GM13977 (cell line): ENCODE measurements at places on chromosomes 7 and 10.

- DNase-seq, result no peak
Observed at GRCh38 chr10:64486149-64486548, 964.9 kb downstream of the REEP3 start.

DNA sequence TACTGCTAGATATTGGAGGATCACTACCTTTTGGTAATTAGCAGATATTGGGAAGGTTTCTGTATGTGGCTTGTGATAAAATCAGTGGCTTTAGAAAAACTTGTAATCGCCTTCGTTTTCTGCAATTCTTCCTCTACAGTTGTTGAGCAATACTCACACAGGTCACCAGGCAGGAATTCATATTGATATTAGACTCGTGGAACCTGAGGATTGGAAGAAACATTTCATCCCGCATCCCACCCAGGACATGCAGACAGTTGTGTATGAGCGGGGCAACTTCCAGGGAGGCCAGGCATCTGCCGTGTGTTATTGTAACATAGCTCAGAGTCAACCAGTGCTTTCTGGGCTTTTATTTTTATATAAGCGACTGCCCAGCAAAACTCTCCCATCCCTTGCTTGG lies 821.3 kb downstream of the LRMDA start:
- no peak for DNase-seq

GRCh38 chr10:133166828-133167692 lies 7.0 kb downstream of the KNDC1 start:
- DNase-seq, result no peak

DNA sequence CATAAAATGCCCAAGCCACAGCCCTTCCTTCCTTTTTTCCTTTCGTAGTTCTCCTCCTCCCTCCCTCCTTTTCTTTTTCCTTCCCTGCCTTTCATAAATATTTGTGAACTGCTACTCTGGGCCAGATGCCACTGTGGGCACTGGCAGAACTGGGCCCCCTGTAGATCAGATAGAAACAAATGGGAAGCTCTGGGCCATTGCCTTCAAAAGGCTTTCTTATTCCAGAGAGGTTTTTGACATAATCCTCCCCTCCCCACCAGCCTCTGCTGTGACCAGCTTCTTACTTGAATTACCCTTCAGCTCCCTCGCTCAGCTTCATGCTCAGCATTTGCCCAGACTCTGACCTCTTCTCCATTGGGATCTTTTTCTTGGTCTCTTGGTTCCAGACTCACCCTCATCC lies 886.8 kb downstream of the LRMDA start:
- DNase-seq, result no peak

DNA sequence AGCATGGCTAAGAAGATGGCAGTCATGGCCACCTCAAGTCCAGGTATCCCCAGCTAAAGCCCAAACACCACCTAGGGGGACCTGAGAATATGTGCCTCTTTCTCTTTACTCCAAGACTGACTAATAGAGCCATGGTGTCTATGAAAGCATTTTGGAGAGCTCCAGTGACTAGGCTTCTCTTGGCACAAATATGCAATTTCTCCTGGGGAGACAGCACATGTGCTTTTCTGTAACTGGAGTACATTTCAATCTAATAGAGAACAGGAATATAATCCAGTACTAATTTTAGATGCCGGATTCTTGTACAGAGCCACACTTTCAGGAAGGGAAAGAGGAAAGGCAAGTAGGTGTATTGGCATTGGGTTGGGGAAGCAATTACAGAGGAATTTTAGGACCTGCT lies 260.1 kb downstream of the BMPER start:
- no peak for DNase-seq

GRCh38 chr7:130998993-130999602 lies 265.1 kb upstream of the KLF14 start:
- DNase-seq, result no peak

- no peak for DNase-seq
Observed at GRCh38 chr7:112437072-112437471, 13.2 kb upstream of the IFRD1 start.

DNA sequence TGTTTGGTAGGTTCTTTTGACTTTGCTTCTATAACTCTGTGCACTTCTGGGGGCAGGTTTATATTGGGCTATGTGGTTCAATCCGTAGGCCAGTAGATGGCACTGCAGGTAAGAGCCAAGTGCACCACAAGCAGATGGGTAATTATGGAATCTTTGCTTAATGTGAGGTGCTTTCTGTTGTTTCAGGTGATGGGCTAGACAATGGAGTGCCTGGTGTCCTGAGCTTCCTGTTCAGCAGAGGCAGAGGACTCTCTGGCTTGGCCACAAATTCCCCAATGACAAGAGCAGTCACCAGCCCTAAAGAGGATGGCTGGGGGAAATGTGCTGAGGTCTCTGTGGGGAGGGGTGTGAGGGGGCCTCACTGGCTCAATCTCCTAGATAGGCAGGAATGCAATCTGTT lies 455.0 kb downstream of the CCSER2 start:
- DNase-seq, result peak; percentile 45

GRCh38 chr7:37065779-37066271 lies 341.5 kb upstream of the AOAH start:
- no peak for DNase-seq

GRCh38 chr7:135914346-135914745 lies 62.8 kb downstream of the MTPN start:
- no peak for DNase-seq

GRCh38 chr7:50164559-50165170 lies 71.6 kb upstream of the ZPBP start:
- DNase-seq, result no peak

DNA sequence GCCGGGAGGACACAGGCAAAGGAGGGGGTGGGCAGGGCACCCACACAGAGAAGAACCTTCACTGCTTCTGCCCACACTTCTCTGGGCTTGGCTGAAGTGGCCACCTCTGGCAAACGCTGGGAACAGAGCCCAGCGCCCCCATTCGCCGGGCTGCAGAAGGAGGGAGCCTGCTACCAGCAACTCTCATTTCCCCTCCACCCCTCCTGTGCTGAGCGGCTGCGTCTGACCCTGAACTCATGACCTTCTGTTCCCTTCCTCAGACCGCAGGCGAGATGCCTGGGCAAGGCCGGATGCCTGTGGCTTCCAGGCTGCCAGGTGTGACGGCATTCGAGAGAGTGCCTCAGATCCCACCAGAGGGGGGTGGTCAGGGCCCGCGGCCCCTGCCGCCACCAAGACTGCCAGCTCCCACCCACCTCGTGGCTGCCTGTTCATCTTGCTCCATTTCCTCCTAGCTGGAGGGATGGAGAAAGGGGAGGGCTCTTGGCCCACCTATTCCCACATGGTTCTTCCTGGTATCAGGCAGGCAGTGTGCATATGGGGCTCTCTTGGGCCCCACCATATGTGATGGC lies 19.8 kb downstream of the DNAJB12 start:
- peak; percentile 69 for DNase-seq

DNA sequence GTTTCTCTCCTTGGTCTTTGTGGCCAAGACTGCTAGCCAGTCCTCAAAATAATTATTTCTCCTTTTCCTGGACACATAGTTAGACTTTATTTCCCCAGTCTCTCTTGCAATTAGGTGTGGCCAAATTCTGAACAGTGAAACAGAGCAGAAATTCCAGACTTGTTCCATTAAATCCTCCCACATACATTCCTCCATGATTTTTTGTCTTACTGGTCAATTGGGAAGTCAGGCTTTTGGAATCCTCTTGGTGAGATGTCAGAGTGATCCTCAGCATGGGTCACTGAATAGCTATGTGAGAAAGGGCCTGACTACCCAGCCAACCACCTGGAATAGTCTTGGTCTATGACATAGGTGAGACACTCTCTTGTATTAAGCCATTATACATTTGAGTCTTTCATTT lies 164.2 kb downstream of the DGKI start:
- no peak for DNase-seq

DNA sequence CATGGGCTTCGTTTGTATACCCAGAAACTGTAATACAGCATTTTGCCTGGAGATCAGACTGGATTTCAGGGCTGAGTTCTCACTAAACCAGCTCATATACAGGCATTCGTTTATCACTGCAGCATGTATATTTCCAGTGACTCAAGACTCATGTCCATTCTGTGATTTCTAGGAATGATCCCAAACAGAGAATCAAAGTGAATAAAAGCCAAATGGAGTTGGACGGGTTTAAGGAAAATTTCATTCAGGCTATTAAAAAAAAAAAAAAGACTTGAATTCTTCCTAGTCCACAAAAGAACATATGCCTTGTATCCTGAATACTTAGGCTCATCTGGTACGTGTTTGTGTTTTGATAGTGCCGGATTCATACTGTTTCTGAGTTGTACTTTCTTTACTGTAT lies 46.8 kb downstream of the TET1 start:
- DNase-seq, result no peak

DNA sequence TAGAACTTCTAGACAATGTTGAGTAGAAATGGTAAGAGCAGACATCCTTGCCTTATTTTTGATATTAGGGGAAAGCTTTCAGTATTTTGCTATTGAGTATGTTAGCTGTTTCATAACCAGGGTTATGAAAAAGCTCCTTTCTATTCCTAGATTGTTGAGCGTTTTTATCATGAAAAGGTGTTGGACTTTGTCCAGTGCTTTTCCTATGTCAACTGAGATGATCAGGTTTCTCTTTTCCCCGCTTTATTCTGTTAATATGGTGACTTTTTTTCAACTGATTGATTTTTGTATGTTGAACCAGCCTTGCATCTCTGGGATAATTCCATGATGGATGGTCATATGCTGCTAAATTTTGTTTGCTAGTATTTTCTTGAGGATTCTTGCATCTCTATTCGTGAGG lies 58.5 kb downstream of the LCOR start:
- no peak for DNase-seq

DNA sequence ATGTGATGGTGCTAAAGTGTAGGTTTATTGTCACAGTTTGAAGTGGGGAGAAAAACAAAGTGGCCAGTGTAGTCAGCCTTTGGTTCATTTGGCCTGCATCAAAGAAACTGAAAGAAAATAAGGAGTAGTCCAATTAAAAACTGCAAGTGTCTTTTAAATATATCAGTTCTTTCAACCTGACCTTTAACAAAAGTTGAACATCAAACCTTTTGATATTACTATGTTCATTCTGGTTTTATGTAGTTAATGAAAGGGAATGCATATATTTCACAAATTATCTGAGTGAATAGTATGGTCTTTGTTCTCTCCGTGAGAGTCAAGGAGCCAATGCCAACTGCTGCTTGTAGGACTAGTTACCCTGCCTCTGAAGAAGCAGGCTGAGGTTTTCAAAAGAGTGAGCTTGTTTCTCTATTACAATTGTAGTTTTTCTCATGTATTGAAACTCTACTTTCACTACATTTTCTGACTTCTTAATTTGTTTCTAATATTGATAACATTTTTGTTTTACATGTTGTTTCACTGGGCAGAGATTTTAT lies 1160.8 kb upstream of the LRRTM3 start:
- DNase-seq, result no peak

- no peak for DNase-seq
Observed at GRCh38 chr7:47890606-47891005, 57.7 kb downstream of the PKD1L1 start.
